ENCODE measurements at places on chromosomes 12 and 14.

DNA sequence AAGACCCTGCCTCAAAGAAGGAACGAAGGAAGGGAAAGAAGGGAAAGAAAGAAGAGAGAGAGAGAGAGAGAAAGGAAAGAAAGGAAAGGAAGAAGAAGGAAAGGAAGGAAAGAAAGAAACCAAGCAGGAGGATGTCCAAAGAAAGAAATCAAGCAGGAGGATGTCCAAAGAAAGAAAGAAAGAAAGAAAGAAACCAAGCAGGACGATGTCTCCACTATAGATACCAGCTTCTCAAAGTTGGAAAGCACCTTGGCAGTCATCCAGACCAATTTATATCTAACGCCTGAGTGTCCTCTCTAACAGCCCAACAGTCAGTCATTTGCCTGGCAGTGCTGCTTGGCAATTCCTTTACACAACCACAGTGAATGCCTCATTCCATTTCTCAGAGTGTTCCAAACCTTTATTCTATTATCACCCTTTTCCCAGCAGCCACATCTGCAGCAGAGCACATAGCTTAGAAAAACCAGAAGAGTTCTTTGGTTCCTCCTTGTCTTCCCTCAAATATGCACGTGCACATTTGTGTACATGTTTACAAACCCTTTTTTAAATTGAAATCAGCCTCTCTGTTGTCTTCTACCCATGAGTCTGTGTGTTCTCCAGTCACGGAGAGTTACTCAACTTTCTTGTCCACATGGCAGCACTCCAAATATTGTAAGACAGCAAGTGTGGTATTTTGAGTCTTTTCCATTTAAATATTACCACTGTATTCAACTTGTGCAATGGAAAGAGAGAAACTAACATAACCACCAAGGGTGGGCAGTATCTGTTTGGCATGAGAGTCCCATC lies 138.4 kb downstream of the STXBP6 start:
- no peak for DNase-seq

DNA sequence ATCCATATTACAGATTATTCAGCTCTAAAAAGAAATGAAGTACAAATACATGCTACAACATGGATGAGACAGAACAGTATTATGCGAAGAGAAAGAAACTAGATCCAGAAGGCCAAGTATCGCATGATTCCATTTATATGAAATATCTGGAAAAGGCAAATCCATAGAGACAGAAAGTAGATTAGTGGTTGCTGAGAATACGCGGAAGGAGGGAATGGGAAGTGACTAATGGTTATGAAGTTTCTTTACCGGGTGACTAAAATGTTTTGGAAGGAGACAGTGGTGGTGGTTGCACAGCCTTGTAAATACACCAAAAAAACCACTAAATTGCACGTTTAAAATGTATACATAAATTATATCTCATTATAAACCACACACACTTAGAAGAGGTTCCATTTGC lies 12.5 kb downstream of the PRDM4 start:
- DNase-seq, result no peak

DNA sequence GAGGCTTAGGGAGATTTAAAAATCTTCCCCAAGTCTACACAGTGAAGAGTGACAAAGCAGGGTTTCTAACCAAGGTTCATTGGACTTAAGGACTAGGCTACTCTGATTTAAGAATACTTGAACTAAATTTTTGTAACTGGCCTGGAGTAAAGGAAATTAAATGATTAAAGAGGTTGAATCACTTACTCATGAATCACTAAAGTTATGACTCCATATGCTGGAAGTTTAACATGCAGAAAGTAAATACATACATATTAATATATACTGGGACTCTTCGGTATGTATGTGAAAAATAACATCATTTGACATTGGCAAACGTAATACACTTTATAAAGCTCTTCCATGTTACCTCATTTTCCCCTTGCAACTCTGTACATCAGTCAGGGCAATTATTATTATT lies 322.9 kb downstream of the KCNH5 start:
- DNase-seq, result no peak

GRCh38 chr12:6664902-6665301 lies 2.0 kb upstream of the ING4 start:
- DNase-seq, result no peak

DNA sequence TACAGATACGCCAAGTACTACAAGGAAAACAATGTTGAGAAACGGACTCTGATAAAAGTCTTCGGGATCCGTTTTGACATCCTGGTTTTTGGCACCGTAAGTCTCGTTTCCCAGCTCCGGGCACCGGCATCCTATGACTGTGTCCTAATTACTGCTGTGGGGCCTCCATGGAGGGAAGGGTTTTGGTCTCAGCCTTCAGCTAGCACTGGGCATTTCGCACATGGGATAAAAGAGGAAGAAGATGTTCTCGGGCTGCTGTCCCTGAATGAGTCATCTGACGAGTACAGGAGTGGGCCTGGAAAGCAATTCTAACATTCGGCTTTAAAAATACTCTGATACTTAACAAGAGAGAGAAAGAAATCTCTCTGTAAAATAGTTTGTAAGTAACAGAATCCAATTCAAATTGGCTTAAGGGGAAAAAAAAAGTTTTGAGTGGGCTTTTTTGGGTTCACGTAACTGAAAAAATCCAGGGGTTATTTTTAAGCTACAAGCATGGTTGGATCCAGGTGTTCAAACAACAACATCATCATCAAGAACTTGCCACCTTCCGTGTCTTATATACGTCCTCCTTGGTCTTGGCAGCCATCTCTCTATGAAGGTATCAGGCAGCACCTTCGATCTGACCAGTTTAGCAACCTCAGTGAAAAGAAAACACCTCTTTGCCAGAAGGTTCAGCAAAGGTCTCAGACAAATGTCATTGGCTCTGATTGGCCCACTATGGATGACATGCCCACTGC lies 34.4 kb upstream of the P2RX4 start:
- DNase-seq, result no peak

- DNase-seq, result no peak
Observed at GRCh38 chr12:27965966-27966365, 6.6 kb downstream of the PTHLH start.

- no peak for DNase-seq
Observed at GRCh38 chr14:24263848-24264247, 871 bp upstream of the TGM1 start.

GRCh38 chr14:52046376-52046917 lies 22.4 kb downstream of the NID2 start:
- DNase-seq, result no peak

DNA sequence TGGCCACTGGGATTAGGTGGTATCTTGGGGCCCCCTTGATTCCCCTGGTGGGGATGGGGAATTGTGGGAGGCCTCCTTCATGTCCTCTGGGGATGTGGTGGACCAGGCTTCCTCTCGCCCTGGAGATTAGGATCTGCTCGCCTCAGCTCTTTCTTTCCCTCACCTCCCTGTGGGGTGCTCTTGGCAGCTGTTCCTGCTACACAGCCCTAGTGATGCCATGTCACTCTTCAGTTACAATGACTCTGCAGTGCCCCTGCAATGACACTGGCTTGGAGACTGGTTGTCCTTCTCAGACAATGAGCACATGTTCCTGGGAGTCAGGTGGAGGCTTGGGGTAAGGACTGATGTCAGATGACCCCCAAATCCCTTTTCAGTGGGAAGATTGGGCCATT lies 83.9 kb downstream of the ADCK1 start:
- no peak for DNase-seq

- no peak for DNase-seq
Observed at GRCh38 chr12:75859868-75860267, 171.7 kb downstream of the PHLDA1 start.

GRCh38 chr12:113655919-113656318 lies 184.2 kb upstream of the LHX5 start:
- DNase-seq, result no peak

GRCh38 chr12:82682326-82682725 lies 4.4 kb upstream of the TMTC2 start:
- DNase-seq, result no peak

GRCh38 chr12:25023808-25024207 lies 74.9 kb upstream of the BCAT1 start:
- no peak for DNase-seq

- DNase-seq, result no peak
Observed at GRCh38 chr14:64755781-64756221, 51.6 kb downstream of the PLEKHG3 start.

- DNase-seq, result no peak
Observed at GRCh38 chr12:67671419-67671818, 22.9 kb downstream of the DYRK2 start.

GRCh38 chr14:104865631-104866441 lies 768 bp downstream of the CEP170B start:
- no peak for DNase-seq

GRCh38 chr12:69459477-69459876 lies 10.7 kb upstream of the FRS2 start:
- no peak for DNase-seq

DNA sequence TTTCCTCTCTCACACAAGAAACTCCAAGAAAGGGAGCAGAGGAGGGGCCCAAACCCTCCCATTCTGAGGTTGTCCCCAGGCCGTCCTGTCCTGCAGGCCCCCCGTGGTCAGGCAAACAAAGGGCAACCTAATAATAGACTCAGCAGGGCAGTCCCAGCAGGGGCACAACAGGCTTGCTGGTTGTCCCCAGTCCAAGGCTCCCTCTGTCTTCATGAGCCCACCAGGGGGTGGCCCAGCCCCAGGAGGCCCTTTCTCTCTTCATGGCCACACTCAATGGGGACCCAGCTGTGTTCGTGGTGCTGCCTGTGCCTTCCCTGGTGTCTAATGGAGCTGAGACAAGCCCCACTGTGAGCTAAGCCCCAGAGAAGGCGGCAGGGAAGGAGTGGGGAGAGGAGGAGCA lies 359.9 kb downstream of the ADGRD1 start:
- no peak for DNase-seq

DNA sequence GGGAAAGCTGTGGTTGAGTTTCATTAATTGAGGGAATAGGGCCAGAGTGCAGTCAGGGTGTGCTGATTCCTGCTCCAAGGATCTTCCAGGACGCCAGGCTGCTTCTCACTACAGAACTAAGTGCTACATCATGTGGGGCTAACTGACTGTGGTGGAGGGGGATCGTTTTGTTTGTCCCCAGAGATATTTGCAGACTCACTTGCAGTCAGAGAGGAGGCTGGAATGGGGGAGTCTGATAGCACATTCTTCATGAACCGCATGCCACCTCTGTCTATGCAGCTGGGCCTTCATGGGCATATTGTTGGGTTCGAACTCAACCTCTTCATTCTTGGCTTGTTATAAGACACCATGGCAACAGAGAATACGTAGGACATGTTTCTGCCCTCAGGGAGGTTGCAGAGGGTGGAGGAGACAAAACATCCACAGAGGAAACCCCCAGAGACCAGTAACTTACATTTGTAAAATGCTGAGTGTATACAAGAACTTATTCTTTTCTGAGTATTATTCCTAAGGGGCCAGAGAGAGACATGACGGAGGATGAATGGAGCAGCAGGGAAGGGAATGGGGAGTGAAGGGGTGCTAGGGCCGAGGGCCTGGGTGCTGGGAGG lies 13.0 kb downstream of the KRT7 start:
- DNase-seq, result no peak

- DNase-seq, result no peak
Observed at GRCh38 chr12:91835693-91836092, 310.0 kb downstream of the BTG1 start.

DNA sequence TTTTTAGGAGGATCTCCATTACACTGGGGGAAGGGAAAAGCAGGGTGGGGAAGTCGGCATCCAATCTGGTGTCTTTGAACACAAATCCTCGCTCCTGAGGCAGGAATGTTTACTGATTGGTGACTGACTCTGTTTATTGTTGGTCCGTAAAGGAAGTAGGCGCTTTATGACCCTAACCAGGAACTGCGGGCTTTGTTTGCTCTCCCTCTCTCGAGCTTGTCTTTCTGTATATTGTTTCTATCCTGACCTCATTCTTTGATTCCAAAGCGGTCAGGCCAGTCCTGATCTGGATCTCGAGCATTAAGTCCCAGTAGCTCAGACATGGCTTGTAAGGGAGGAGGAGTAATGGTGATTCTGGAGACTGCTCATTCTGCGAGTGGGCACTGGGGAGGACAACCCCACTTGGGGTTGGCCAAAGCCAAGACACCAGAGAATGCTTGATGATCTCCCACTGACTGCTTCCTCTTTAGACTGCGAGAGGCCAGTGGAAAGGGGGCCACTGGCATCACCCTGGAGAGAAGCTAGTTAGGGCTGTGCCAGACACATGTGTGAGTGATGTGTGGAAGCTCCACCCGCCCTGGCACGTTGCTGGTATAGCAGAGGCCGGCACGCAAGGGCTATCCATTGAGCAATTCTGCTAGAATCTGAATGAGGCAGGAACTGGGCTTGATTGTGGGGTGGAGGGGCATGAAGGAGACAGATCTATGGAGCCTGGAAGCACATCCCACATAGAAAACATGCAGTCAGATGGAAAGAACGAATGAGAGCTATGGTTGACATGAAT lies 194.6 kb downstream of the PAX9 start:
- DNase-seq, result no peak

GRCh38 chr14:100803226-100803625 lies 22.7 kb upstream of the MEG3 start:
- no peak for DNase-seq

DNA sequence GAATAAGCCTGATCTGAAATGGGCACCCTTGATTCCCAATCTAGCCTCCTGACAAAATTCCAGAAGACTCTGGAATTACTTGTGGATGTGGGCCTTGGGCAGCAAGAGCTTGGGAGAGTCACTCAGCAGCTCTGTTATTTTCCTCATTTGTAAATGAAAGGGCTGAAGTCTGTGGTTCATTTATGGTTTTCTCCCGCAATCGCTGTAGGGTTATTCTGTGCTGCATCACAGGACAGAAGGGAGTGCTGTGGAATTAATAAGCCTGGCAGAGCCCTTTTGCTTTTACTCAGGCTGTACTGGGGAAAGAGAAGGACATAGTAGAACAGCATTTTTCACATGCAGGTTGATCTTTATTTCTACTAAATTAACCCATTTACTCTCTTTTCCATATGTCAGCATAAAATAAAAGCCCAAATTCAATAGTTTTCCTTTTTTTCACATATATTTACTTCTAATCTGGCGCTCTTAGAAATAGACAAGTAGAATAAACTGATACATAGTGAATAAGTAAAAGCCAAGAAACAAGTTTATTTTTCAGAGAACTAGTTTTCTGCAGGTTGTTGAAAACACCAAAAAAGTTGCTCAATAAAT lies 49.2 kb downstream of the DUSP16 start:
- DNase-seq, result no peak

DNA sequence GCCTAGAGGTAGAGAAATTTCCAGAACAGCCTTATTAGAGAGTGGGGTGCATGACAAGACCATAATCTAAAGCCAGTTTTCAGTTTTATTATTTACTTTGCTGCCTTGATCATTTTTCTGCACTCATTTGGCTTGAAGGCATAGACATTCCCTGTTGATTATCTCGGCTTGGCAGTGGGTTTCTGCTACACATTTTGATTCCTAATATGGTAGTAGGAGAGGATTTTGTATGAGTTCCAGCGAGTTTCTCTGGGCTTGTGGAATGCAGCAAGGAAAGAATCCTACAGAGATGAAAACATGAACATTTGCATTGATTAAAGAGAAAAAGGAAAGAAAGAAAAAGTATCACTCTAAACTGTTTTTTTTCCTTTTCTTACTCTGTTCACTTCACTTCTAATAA lies 281.2 kb downstream of the PAWR start:
- no peak for DNase-seq

DNA sequence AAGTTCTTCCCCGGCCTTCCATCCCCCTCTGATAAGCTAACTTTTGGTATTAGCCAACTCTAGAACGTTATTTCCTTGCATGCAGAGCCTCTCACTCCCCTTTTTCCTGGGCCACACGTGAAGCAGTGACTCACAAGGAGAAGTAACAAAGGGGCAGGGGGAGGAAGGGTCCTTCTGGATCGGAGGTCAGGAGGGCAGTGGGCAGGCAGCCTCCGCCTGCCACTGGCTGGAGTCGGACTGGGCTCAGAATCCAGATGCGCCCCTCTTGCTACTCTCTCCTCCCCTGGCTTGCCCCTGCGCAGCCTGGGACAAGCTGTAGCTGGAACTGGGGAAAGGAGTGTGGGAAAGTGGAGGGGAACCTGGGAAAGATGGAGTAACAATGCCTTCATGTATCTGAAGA lies 55.0 kb downstream of the TPCN1 start:
- no peak for DNase-seq
